Esophagus mucosa (tissue), 1 donor: ENCODE measurements at places on chromosomes 2 and 18. TPM values are rescaled to one million over a fixed set of nuclear protein-coding genes. Genes with fewer than 3 reads are reported as not detected.

Gene GCG
- total RNA-seq = not detected

Gene ATP8B1
- 37.7 TPM for total RNA-seq

Gene NRP2
- total RNA-seq = 20.0 TPM

Gene SERPINB4
- 418 TPM for total RNA-seq

Gene FAM237A
- total RNA-seq = not detected

Gene CPLX4
- not detected for total RNA-seq

Gene GDF7
- 0.32 TPM for total RNA-seq

Gene ATF2
- total RNA-seq = 18.2 TPM

Gene ALPI
- total RNA-seq = not detected

Gene GREB1L
- total RNA-seq = not detected

Gene SUPT7L
- total RNA-seq = 11.7 TPM

Gene PROKR1
- not detected for total RNA-seq

Gene CASP10
- 11.2 TPM for total RNA-seq

Gene UCN
- 0.56 TPM for total RNA-seq

Gene IL37
- total RNA-seq = not detected

Gene C2orf66
- not detected for total RNA-seq

Gene ALKAL2
- total RNA-seq = 0.44 TPM

Gene IL1A
- 9.4 TPM for total RNA-seq

Gene GRHL1
- total RNA-seq = 123 TPM

Gene ANKRD30B
- not detected for total RNA-seq

Gene MRPL44
- total RNA-seq = 18.4 TPM

Gene TTC39C
- 24.6 TPM for total RNA-seq

Gene EMILIN2
- 1.4 TPM for total RNA-seq

Gene BBS5
- 3.5 TPM for total RNA-seq

Gene NAT8
- total RNA-seq = not detected

Gene EPB41L3
- total RNA-seq = 16.3 TPM

Gene PIEZO2
- 0.76 TPM for total RNA-seq

Gene BCL2
- total RNA-seq = 2.3 TPM

Gene NBAS
- total RNA-seq = 25.1 TPM

Gene RTKN
- 18.3 TPM for total RNA-seq

Gene C2orf15
- total RNA-seq = 1.9 TPM

Gene SERPINB5
- 213 TPM for total RNA-seq

Gene IL1R1
- 19.1 TPM for total RNA-seq

Gene CERKL
- not detected for total RNA-seq

Gene KIAA2012
- not detected for total RNA-seq

Gene MRO
- not detected for total RNA-seq

Gene SLC5A7
- total RNA-seq = not detected

Gene POTEI
- not detected for total RNA-seq

Gene PLB1
- total RNA-seq = 1.6 TPM

Gene BZW1
- total RNA-seq = 268 TPM

Gene PFN4
- 0.24 TPM for total RNA-seq

Gene PER2
- total RNA-seq = 18.7 TPM

Gene DYNC2LI1
- 10.3 TPM for total RNA-seq

Gene COLEC12
- 0.68 TPM for total RNA-seq

Gene CRYGD
- total RNA-seq = not detected

Gene SIX2
- 0.12 TPM for total RNA-seq
